Hair follicular keratinocyte (primary cell): ENCODE measurements at places on chromosomes 6 and 20. TPM values are rescaled to one million over a fixed set of nuclear protein-coding genes. Genes with fewer than 3 reads are reported as not detected.

Gene OR2B6
- not detected in 2 replicates for total RNA-seq

Gene PRSS35
- 0.08 TPM in 1 of 2 replicates, not detected in the other for total RNA-seq

Gene DLK2
- total RNA-seq, result 36.1 and 47.8 TPM in 2 replicates

Gene CD24
- total RNA-seq, result 175 and 345 TPM in 2 replicates

Gene GJA10
- not detected in 2 replicates for total RNA-seq

Gene MRAP2
- 0.08 and 0.19 TPM in 2 replicates for total RNA-seq

Gene MDFI
- 415 and 464 TPM in 2 replicates for total RNA-seq

Gene GJA1
- total RNA-seq, result 78.1 and 103 TPM in 2 replicates

Gene RAET1L
- total RNA-seq, result 0.78 and 1.1 TPM in 2 replicates

Gene ABT1
- total RNA-seq, result 15.8 and 20.6 TPM in 2 replicates
